ENCODE measurements at places on chromosomes 1 and 21.

- DNase-seq = no peak
These were observed 177.7 kb upstream of the GORAB start for GRCh38 chr1:170354246-170354645.

DNA sequence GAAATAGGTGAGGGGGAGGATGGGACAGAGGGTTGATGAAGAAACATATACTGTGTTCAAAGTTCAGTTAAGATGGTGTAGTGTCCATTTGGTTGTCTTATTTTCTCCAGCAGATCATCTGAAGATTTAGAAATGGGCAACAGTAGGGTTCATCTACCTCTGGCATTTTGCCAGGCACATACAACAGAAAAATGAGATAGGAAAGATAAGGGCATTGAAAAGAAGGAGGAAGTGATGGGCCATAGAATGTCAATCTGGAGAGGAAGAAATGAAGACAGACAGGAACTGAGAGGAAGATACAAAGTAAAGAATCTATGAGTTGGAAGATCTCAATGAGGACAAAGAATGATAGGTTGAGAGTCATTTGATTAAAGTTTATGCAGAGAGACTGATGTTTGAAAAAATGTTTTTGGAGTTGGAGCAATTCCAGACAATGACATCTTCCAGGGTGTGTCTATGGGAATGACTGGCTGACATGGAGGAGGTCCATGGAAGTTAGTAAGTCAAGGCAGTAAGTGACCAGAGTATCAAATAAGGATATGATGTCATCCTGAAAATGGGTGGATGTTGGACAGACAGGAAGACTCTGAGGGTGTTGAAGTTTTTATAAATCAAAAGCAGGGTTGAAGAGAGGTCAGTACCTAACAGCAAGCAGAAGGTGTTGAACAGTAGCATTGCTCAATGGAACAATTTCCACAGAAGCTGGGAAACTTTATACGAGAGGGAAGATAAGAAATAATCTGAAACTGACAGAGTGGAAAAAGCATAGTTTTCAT lies 18.7 kb upstream of the CD55 start:
- peak; percentile 32 for DNase-seq

DNA sequence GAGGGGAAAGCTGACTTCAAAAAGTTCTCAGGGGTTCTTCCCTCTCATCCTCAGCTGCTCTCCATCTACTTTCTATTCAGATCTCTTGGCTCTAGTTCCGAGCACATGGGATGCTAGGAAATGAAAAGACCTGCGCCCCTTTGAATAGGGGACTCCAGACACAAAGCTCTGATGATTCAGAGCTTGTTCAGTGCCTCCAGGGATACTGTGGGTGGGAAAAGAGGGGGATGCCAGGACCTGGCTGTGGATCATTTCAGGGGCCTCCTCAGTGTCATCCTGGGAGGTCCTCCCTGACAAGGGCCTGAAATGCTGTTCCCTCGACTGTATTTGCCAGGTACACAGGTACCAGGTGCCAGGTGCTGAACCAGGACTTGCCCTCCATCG lies 943 bp upstream of the KIAA0040 start:
- DNase-seq = no peak

DNA sequence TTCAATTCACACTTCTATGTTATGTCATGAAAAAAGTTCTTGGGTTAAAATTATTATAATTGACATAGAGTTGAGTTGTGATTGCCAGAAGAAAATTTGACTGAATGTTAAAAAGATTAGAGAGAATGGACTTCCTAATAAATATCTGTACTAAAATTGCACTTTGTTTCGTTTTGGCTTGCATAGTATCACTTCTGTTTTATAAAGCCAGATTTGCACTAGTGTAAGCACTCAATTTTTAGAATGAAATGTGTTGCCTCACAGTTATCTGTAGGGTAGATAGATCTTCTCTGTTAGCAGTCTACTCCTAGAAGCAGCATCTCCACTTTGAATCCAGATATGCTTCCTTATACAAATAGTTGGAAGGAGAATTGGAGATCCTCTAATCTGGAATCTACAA lies 95.2 kb upstream of the MPC2 start:
- DNase-seq = no peak

GRCh38 chr1:116762781-116763115 lies 8.5 kb downstream of the CD2 start:
- DNase-seq = no peak

DNA sequence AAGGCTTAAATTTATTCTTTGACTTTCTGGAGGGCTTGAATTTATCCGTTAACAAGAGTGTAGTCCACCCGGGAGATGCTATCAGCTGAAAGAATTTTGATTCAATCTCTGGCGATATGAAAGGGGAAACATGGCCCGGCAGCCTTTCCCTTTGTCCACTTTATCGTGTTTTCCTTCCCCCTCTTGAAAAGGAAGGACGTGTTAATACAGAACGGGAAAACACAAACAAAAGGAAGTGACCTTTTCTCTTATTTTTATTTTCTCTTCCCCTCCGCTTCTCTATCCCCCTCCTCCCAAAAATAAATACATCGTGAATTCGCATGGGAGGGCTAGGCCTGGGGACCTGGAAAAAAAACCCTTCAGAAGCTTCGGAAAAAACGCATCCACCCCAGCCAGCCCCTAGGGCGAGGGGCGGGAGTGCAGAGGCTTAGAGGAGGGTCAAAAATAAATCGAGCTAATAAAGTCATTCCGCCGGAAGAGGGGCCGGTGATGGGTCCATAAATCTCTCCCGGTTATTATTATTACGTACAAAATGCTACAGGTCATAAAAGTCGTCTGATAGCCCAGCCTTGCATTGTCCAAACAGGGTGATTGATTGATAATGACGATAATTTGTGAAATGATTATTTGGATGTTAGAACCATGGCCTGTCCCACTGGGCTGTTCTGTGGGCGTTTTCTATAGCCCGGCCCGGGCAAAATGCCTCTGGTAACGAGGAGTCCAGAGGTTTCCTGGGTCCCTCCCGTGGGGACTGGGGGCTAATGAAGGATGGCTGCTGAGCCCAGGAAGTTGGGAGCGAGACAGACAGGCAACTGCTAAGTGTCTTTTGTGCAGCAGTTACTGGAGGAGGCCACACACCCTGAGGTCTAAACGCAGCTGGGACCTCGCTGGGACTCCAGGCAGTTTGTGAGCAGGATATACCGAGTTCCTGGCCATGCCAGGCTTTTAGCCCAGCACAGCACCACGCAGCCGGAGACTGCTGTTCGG lies 179.4 kb downstream of the PRDM16 start:
- DNase-seq = no peak

- no peak for DNase-seq
These were observed 381.0 kb downstream of the ZP4 start for GRCh38 chr1:237509748-237510147.

GRCh38 chr21:39670701-39671100 lies 58.0 kb downstream of the B3GALT5 start:
- DNase-seq = no peak

DNA sequence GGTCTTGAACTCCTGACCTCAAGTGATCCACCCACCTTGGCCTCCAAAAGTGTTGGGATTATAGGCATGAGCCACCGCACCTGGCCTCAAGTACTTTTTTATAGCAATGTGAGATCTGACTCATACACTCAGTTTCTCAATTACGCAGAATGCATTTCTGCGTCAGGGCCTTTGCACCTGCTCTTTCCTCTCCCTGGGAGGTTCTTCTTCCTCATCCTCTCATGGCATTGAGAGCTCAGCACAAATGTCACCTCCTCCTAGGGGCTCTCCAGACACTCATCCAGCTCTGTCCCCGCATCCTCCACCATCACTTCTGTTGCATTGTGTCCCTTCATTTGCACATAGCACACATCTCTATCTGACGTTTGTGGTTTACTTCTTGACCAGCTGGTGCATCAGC lies 418.8 kb downstream of the PTPRU start:
- DNase-seq = no peak

DNA sequence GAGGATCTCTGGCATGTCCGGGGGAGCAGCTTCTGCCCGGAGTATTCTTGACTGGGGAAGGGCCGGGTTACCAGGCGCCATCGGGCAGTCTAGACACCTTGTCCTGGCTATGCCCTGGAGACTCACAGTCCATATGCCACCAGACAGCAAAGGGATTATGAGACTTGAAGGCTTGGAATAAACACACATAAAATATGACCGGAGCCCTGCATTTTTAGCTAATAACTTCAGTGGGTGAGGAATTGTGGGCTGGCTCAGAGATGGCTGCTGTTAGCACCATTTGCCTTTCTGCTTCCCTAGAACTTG lies 15.5 kb downstream of the NTPCR start:
- no peak for DNase-seq

DNA sequence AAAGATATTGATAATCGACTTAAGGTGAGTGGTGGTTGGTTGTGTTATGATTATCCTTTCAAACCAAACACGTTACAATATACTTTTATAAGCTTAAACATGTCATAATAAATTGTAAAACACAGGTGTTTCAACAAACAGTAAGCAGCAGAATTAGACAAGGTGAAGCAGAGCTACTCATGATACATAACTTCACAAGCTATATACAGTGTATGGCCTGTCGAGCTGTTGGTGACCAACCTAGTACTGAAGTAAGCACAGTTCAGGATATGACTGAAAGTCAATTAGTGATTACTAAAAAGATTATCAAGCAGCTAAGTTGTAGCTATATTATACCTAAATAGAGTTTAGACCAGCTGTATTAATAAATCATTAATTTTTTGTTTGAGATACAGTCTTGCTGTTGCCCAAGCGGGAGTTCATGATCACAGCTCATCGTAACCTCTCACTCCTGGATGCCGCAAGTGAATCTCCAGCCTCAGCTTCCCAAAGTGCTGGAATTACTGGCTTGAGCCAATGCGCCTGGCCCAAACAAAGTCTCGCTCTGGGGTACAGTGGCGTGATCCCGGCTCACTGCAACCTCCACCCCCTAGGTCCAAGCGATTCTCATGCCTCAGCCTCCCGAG lies 148.1 kb downstream of the EIF4G3 start:
- no peak for DNase-seq

DNA sequence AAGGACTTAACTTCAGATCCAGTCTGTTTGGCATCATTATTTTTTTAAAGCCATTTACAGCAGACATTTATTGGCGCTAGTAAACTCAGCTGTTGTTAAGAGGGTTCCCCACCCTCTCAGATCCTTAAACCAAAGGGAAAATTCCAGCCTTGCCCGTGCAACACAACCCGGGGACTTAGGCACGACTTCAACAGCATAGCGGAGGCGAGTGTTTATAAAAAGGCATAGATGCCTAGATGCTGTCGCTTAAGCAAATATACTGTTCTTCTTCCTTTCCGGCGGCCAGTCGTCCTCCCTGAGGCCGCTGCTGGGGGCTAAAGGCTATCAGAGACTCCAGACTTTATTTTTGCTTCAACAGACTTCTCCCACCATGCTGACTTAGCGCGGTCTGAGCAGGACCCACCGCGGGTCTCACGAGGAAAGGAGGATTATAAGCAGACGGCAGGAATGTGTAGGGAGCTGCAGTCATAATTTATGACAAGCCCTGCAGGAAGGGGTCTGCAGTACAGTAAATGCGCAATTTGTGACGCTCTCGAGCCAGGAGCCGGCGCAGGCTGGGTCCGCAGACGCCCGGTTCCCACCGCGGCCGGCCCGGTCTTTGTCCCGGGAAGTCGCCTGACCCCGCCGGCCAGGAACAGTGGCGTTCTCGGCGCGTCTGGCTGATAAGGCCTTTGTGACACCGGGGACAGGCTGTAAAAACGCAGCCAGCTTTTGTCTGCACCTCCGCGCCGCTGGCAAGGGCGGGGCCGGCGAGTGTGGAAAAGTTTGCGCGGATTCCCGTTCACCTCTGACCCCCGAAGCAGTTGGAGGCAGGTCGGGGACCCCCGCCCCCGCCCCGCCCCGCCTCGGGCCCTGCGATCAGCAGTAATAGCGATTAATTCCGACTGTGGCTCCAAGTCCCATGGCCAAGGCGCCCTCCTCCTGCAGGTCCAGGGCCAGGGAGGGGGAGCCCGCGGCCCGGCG lies 61.2 kb upstream of the ARHGEF16 start:
- no peak for DNase-seq

DNA sequence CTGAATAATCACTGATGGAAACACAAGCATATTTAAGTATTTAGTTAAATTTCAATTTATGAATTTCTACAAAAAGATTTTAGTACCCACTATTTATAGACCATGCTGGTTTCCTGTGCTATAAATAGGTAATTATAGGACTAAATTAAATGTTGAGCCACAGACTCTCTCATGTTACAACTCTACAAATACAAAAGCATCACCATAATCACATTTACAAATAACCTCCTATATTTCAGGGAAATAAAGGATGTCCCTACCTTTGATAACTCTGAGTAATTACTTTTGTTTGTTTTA lies 32.6 kb upstream of the CCDC190 start:
- no peak for DNase-seq

DNA sequence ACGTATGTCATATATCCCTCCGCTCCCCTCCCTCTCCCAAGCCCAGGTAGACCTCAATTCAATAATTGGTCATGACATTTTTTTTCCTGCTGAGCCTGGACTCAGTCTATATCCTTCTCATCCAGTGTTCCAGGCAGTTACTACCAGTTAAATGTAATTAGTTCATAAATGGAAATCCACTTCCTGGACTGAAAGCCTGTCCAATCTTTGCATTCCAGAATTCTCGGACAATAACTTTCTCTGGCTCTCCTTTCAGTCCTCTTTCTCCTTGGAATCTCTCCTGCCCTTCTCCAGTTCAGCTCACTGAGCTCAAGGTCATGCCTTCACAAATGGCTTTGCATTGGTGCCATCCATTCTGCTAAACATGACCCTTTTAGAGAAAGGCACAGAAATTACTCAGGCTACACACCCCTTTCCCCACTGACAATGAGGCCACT lies 34.8 kb downstream of the VWA5B1 start:
- DNase-seq = no peak

- peak; percentile 65 for DNase-seq
These were observed 19.5 kb downstream of the XKR8 start for GRCh38 chr1:27979151-27979858.

GRCh38 chr1:156664046-156664766 lies 13.0 kb downstream of the NES start:
- DNase-seq = no peak

DNA sequence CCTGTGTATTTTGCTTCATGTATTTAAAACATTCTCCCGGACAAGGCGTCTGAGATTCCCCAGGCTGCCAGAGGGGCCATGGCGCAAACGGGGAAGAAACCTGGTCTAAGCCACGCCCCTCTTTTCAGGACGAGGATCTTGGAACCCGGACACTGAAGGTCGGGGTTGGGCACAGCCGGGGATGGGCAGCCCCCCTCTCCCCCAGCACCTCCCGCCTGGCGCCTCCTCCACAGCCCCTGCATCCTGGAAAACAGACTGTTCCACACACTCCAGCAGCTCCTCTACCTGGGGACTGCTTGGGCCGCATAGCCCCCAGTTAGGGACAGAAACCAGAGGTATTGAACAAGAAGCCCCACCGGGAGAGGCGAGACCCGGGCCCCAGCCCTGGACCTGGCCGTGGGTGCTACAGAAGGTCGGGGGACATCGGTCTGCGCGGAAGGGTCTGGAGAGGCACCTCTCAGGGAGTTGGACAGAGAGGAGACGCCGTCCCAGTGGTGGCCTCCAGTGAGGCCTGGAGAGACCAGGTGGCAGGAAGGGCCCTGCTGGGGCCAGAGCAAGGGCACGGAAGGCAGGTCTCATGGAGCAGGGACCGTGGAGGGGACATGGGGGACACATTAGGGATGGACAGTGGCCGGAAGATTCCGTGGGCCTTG lies 5.4 kb downstream of the TP73 start:
- no peak for DNase-seq

Measured in KBM-7 (cell line).